Cortex of kidney (tissue), 1 donor: ENCODE measurements at places on chromosomes 7 and 10.

DNA sequence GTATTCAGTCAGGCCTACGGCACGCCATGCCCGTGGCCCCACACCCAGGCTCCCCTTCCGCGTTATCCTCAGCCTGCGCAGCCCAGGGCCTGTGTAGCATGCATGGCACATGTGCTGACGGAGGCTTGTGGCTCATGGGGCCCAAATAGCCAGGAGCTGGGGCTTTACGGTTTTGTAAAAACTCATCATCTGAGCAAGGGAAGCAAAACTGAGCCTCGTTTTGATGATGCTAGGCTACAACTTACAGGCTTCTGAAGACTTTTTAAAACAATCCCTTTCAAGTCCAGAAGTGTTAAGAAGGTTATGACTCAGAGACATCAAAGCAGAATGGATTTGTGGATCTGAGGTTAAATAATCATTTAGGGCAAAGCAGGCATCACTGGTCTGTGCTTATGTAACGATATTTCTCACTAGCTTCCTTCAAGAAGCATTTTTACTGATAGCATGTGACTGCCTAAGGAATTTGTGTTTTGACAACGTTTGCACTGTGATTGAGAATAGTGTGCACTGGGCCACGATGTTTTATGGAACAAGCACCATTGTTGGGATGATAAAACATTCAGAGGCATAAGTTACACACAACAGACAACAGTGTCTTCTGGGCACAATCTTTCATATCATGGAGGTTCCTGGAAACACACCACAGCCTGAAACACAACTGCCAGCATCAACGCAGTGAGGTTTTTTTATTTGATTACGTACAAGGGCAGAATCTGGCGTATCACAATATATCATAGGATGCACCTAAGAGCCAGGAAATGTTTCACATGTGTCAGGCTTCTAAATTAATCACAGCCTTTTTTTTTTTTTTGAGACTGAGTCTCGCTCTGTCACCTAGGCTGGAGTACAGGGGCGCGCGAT is 274.3 kb downstream of the CCDC3 start:
- no peak for DNase-seq

GRCh38 chr7:130372402-130373165 is 7.7 kb upstream of the CPA1 start:
- no peak for DNase-seq

GRCh38 chr10:93259126-93259525 is 185.4 kb downstream of the CYP26A1 start:
- DNase-seq = no peak

- DNase-seq = no peak
Observed at GRCh38 chr7:108252177-108252576, 122.0 kb upstream of the LAMB4 start.

- no peak for DNase-seq
Observed at GRCh38 chr10:125152450-125153368, 7.7 kb downstream of the CTBP2 start.

- no peak for DNase-seq
Observed at GRCh38 chr10:5503477-5503835, 4.1 kb upstream of the CALML5 start.

GRCh38 chr10:20785174-20785573 is 111.9 kb downstream of the NEBL start:
- no peak for DNase-seq

DNA sequence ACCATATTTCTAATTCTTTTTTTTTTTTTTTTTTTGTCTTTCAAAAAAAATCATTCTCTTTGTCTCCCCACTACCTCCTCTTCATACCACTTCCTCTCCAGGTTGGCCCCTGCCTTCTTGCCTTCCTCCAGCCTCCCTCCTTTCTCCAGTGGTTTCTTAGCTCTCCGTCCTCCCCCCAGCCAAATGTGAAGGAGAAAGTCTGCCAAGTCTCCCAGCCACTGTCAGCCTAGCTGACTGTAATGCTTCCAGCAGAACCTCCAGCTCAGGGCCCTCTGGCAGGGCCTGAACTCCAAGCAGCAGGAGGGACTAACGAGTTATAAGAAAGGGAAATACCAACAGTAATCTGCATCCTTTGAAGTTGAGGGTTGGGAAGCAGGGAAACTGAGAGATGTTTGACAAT is 35.5 kb upstream of the BICC1 start:
- no peak for DNase-seq

GRCh38 chr10:28387140-28387539 is 84.3 kb upstream of the MPP7 start:
- no peak for DNase-seq

- no peak for DNase-seq
Observed at GRCh38 chr10:49117376-49118070, 2.2 kb upstream of the VSTM4 start.

GRCh38 chr10:99573790-99574189 is 41.0 kb downstream of the NKX2-3 start:
- no peak for DNase-seq

GRCh38 chr7:33614357-33615117 is 290.8 kb upstream of the BMPER start:
- no peak for DNase-seq

GRCh38 chr10:75265856-75266255 is 30.1 kb upstream of the COMTD1 start:
- DNase-seq = no peak

- no peak for DNase-seq
Observed at GRCh38 chr10:72740528-72740927, 48.6 kb downstream of the MCU start.

- no peak for DNase-seq
Observed at GRCh38 chr10:59878289-59878688, 28.1 kb downstream of the CCDC6 start.

GRCh38 chr10:80861882-80862281 is 324.2 kb downstream of the SH2D4B start:
- no peak for DNase-seq
